Stimulated activated CD8-positive, alpha-beta memory T cell treated with anti-CD3 and anti-CD28 coated beads, Interleukin-7, amount 100 ng/mL, for 1 hour (primary cell): ENCODE measurements at places on chromosomes 12 and 14.

GRCh38 chr12:47990351-47991105 is 13.7 kb downstream of the COL2A1 start:
- DNase-seq, result no peak

GRCh38 chr12:67517181-67517887 is 131.2 kb upstream of the DYRK2 start:
- DNase-seq, result no peak

DNA sequence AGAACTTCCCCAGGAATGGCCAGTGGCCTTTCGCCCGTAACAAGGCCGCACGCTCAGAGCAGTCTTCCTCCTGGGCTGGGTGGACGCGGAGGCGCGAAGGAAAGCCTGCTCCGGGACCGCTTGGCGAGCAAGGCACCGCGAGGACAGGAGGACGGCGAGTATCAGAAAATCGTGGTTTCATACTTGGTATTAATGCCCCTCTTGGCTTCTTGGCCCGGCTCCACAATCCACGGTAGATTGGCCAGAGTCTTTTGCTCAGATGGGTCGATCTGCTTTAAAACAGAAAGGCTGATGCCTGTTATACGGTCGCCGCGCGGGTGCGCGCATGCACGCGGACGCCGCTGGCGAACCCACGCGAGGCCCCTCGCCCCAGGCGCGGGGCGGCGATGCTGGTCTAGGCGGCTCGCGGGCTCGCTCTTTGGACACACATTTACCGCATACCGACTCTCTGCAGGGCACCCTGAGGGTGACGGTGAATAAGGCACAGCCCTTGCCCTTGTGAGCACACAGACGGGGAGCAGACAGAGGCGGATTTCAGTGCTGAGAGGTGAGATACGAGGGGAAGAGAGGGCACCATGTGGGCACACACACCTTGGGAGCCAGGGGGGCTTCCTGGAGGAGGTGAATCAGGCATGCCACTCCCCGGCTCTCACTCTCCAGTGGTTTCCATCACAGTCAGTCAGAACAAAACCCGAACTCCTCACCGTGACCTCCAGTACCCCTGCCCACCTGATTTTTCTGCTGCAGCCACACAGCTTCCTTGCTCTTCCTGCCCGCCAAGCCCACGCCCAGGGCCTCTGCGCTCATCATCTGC is 100.7 kb downstream of the APAF1 start:
- no peak for DNase-seq

GRCh38 chr12:26122681-26123481 is 2.0 kb downstream of the BHLHE41 start:
- DNase-seq, result no peak

DNA sequence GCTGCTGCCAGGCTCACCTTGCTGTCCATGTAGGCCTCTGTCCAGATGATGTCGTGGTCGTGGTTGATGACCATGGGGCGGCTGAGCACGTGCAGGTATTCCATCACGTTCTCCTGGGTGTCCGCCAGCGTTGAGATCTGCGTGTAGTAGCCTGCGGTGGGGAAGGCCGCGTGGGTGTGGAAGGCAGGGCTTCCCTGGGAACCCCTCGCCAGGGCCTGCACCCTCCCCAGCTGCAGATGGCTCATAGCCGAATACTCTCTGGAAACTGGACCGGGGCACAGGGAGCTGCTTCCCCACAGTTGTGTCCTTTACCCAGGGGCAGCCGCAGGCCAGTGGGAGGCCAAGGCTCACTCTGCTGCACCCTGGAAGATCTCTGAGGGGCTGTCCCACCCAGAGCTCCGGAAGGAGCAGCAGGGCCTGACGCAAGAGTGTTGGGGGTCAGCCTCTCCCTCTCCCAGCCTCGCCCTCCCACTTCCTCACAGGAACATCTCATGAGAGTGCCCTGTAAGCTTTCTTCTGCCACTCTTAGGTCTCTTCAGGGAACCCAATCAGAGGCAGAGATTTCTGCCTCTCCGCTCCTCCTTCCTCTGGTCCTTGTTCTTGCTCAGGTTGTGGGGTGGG is 35.5 kb downstream of the CACNA2D4 start:
- no peak for DNase-seq

DNA sequence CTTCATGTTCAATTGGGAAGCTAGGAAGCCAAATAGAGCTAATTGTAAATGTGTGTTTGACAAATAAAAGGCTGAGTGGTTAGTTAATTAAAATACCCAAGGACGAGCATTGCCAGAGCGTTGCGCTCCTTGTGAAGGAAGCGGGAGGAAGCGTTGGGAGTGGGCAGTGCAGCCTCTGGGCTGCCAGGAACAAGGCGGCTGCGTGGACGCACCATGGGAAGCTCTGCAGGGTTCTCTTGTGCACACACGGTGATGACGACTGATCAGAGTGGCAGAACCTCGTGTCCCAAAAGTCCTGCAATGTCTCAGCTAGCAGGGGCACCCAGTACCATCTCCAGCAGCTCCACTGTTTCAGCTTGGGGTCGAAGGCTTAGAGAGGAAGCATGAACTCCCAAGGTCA is 546.6 kb upstream of the TMEM132C start:
- DNase-seq, result no peak

DNA sequence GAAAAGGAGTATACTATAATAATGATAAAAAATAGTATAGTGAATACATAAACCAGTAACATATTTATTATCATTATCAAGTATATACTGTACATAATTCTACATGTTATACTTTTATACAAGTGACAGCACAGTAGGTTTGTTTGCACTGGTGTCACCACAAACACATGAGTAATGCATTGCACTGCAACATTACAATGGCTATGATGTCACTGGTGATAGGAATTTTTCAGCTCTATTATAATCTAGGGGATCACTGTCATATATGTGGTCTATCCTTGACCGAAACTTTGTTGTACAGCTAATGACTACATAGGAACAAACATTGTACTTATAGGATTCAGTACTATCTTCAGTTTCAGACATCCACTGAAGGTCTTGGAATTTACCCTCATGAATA is 165.8 kb upstream of the SYT1 start:
- DNase-seq, result no peak

DNA sequence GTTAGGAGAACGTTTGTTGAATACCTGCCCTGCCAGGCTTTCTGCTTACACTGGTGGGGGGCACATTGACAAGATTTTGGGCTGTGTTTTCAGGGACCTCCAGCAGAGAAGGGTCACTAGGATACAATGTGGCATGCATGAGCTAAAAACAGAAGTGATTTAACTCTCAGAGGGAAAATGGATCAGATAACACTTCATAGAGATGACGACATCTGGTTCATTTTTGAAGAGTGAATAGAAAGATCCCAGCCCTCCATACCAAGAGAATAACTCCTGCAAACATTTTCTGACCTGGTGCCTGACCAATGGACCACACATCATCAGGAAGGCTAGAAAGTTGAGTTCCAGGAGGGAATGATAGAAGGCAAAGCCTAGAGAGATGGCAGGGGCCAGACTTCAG is 33.7 kb downstream of the CKB start:
- no peak for DNase-seq

- DNase-seq, result no peak
These were observed 12.0 kb upstream of the IL26 start for GRCh38 chr12:68237619-68238018.

- no peak for DNase-seq
These were observed 1.7 kb downstream of the FGFR1OP2 start for GRCh38 chr12:26939953-26940352.

DNA sequence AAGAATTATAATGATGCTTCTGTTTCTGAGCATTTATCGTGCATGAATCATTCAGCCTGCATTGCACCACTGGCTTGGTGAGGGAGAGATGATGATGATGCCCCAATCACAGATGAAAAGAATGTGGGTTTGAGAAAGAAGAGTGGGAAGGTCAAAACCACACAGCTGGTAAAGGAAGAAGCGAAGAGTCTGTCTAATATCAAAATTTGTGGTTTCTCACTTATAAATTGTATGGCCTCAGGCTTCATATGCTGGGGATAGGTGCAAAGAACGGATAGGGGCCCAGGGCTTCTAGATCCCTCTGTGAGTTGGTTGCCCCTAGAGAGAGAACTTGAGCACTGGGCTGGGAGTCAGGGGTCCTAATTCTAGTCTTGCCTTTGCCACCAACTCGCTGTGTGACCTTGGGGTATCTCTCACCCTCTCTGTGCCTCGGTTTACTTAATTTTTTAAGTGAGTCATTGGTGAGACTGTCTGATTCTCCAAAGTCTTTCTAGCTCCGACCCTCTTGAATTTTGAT is 2.2 kb downstream of the OASL start:
- no peak for DNase-seq

- DNase-seq, result no peak
These were observed 1.2 kb downstream of the PPP1CC start for GRCh38 chr12:110741341-110742095.

DNA sequence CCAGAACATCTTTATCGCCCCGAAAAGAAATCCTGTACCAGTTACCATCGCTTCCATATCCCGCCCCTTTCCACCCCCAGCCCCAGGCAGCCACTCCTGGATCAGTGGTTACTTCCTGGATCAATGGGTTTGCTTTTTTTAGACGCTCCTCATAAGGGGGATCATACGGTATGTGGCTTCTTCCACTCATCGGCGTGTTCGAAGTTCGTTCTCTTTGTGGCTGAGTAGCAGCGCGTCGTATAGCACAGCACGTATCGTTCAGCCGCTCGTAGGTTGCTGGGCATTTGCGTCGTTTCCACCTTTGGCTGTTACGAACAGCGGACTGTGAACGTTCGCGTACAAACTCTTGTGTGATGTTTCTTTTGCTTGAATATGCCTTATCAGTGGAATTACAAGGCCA is 1.8 kb downstream of the NOC4L start:
- no peak for DNase-seq

DNA sequence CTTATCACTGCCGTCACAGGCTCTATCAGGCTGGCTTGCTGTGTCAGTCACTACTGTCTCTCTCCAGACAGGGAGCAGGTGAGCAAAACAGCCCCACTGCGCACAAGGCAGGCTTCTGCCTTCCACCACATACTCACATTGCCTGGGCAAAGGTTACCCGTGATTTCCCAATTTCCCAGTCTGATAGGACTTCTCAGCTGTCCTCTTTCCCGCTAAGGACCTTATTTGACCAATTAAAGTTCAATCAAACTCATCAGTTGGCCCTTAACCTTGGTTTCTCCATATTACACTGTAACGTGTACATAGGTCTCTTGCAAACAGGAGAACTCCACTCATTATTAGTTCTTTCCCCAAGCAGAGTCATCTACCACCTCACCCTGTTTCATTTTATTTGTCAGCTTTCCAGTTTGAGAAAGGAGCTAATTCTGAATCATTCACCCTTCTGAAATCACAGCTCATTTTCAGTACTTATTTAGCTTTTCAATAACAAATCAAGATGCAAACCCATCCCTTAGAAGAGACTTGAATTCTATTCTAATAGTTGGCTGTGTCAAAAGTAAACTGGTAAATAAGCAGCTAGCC is 170.8 kb downstream of the ESR2 start:
- DNase-seq, result no peak

- no peak for DNase-seq
These were observed 93.7 kb upstream of the EEA1 start for GRCh38 chr12:93022603-93023340.

- no peak for DNase-seq
These were observed 7.4 kb upstream of the IKZF4 start for GRCh38 chr12:56013482-56013881.

GRCh38 chr14:105646175-105646574 is 119.8 kb downstream of the TMEM121 start:
- no peak for DNase-seq

- DNase-seq, result no peak
These were observed 326.8 kb upstream of the TMTC1 start for GRCh38 chr12:30110498-30110897.

- DNase-seq, result no peak
These were observed 84.9 kb downstream of the BCL11B start for GRCh38 chr14:99186956-99187690.

- DNase-seq, result no peak
These were observed 5.5 kb downstream of the KHNYN start for GRCh38 chr14:24435192-24435810.

DNA sequence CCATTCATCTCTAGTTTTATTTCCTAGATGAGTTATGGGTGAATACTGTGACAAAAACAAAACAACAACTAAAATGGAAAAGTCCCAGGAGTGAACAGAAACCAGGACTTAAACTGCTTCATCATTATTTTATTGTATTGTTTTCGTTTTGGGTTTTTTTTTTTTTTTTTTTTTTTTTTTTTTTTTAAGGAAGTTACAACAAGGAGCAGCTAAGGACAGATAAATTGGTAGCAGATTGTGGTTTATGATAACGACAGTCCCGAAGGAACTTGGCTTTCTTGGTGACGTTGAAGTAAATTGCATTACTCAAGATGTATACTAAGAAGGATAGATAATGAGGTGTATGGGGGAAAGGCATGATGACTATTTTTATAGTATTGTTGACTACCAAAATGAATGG is 866.3 kb downstream of the NRXN3 start:
- DNase-seq, result no peak

- DNase-seq, result no peak
These were observed 403.3 kb upstream of the PRICKLE1 start for GRCh38 chr12:42992826-42993225.

DNA sequence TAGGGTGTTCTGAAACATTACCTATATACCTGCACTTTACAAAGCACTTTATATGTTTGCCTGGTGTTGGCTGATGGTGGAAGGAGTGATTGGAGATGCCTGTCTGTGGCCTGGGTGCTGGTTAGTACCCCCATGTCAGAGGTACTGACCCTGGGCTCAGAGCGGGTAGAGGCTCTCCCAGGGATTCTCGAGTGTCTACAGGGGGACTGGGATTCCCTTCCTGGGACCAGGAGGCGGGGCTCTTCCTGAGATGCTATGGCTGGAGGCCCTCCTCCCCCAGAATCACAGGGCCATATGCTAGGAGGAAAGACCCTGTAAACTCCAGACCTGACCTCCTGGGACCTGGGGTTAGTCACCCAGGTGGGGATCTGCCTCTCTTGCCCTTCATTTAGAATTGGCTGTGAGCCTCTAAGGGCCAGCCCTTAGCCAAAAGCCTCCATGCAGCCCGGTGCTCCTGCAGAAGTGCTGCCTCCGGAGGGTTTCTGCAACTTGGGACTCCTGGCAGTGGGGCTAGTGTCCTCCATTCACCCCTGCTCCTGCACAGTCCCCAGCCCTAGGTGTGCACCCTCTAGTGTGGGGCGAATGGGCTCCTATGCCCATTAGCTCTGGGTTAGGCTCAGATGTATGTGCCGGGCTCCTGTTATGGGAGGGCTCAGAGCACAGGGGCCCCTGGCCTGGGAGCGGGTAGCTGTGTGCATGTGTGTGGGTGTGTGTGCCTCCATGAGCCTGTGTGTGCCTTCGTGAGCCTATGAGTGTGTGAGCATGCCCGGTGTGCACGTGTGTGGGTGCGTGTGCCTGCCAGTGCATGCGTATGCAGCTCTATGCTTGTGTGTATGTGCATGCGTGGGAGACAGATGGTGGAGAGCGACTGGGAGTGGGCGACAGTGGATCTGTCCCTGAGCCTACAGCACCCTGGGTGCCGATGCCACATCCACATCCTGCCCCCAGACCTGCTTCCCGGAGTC is 36.6 kb downstream of the RTL1 start:
- DNase-seq, result no peak

DNA sequence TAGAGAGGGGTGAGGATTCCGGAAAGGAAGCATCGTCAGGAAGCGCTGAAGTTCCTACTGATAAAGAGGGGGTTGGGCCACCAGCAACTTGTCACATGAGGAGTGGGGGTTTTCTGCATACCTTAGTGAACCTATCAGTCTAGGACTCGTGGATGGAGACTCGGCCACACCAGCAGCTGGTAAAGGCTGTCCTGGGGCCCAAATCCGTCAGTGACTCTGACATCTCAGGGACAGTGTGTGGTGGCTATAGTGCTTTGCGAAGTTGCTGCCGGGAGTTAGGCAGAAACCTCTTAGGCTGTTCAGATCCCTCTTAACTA is 16.4 kb downstream of the RNASE2 start:
- no peak for DNase-seq

- DNase-seq, result no peak
These were observed 9.9 kb downstream of the GPR132 start for GRCh38 chr14:105055334-105055733.

GRCh38 chr12:34340534-34341361 is 318.5 kb downstream of the ALG10 start:
- DNase-seq, result no peak
